Stimulated activated CD8-positive, alpha-beta memory T cell treated with anti-CD3 and anti-CD28 coated beads, Interleukin-2, amount 100 ng/mL, for 1 hour (primary cell): ENCODE measurements at places on chromosomes 13 and 19.

GRCh38 chr13:44817131-44817671 lies 172.1 kb downstream of the NUFIP1 start:
- no peak for DNase-seq

DNA sequence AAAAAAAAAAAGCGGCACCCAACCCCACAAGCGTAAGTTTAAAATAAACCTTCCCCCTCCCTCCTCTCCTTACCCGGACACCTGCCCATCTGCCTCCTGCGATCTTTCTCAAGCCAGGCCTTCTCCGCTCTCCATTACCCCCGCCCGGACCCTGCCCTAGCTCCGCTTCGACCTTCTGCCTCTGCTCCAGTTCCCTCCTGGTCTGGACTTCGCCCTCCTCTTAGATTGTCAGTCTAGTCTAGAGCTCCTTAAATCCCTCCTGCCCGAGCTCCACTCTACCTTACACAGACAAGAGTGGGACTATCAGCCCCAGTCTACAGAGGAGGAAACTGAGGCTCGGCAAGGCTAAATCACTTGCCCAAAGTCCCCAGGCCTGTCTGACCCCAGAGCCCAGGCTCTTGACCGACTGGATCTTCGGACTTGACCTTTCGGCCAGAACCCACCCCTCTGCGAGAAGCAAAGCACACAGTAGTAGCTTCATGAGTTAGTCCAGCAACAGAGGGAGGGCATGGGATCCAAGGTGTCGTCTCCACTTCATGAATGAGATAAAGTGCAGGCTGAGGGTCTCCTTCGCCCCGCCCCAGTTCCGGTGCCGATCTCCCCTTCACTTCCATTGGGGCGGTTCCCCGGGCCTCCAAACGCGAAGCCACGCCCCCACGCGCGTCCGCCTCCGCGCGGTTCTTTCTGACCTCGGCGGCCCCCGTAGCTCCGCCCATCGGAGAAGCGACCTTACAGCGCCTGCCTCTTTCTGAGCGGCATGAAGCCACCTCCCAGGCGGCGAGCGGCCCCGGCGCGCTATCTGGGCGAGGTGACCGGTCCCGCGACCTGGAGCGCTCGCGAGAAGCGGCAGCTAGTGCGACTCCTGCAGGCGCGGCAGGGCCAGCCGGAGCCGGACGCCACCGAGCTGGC lies at the start of gene SNAPC2:
Gene SNAPC2 (plus strand): TSS at position 729 of the 909 bp plus-strand sequence. CDS start 29 bp downstream, at position 758.
- DNase-seq: peak; percentile 92

- DNase-seq: no peak
Observed at GRCh38 chr13:32887617-32888016, 128.6 kb upstream of the KL start.

- DNase-seq: no peak
Observed at GRCh38 chr13:25292301-25292700, 5.0 kb upstream of the MTMR6 start.

DNA sequence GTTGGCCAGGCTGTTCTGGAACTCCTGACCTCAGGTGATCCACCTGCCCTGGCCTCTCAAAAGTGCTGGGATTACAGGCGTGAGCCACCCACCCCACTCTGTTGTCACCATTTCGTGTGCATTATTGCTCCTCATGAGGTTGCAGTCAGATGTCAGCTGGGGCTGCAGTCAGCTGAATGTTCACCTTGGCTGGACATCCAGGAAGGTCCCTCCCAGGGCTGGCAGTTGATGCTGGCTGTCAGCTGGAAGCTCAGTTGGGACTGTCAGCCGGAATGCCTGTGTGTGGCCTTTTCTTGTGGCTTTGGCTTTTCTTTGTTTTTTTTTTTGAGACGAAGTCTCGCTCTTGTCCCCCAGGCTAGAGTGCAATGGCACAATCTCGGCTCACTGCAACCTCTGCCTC lies 6.6 kb downstream of the MEGF8 start:
- DNase-seq: no peak

- no peak for DNase-seq
Observed at GRCh38 chr19:29491995-29492577, 33.7 kb upstream of the VSTM2B start.

GRCh38 chr13:93786846-93787489 lies 560.4 kb downstream of the GPC6 start:
- DNase-seq: no peak

DNA sequence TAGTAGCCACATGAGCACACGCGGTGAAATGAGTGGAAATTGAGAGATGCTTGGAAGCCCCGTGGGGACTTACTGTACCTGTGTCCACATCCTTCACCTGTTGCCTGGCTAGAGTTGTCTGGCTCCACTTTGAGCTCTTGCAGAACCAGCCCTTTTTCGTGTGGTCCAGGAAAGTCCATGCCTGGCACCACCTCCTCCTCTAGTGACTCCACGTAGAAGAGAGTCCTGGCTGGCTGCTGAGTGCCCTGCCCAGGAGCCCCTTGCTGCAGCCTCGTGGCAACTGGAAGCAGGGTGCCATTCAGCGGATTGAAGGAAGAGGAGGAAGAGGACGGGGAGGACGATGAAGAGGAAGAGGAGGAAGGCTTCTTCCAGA lies 515 bp upstream of the ATXN8OS start:
- DNase-seq: no peak

- DNase-seq: no peak
Observed at GRCh38 chr19:30253581-30253996, 118.6 kb upstream of the ZNF536 start.

DNA sequence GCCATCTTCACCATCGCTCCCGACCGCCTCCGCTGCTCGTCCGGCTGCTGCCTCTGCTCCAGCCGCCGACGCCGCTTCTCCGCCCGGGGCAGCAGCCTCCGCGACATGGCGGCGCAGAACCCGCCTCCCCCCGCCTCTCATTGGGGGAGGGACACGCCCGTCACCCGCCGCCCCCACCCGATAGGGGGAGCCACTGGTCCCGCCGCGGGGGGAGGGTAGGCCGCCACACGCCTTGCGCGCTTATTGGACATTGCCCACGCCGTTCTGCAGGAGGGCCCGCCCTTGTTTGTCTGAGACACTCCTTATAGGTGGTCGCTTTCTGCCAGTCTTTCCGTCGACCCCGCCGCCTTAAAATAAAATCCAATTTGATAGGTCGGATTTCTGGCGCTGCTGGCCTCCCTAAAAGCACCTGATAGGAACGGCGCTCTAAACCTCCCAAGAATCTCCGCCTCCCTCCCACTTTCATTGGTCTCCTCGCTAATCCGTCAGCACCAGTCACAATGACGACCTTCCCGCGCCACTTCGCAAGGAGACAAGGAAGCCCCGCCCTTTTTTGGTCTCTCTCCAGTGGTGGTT lies at the start of gene HNRNPL:
Gene HNRNPL (minus strand): TSS at position 127 of the 576 bp plus-strand sequence. CDS start 20 bp downstream, at position 107.
- peak; percentile 98 for DNase-seq

DNA sequence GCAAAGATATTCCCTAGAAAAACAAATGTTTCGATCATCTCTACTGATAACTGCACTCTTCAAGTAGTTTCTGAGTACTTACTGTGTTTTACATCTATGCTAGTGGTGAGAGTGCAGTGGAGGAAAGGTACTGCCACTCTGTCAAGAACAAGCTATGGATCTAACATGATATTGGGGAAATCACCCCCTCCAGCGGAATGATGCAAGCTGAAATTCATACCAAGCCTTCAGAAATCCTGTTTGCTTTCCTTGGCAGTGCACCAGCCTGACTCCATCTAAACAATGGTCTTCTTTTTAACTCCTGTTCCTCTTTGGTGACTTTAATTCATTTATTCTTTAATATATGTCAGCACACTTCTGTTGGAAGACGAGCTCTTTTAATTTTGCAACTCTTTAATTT lies 238.0 kb downstream of the PCDH9 start:
- DNase-seq: no peak

GRCh38 chr13:71864986-71865873 lies 1.8 kb downstream of the DACH1 start:
- no peak for DNase-seq

DNA sequence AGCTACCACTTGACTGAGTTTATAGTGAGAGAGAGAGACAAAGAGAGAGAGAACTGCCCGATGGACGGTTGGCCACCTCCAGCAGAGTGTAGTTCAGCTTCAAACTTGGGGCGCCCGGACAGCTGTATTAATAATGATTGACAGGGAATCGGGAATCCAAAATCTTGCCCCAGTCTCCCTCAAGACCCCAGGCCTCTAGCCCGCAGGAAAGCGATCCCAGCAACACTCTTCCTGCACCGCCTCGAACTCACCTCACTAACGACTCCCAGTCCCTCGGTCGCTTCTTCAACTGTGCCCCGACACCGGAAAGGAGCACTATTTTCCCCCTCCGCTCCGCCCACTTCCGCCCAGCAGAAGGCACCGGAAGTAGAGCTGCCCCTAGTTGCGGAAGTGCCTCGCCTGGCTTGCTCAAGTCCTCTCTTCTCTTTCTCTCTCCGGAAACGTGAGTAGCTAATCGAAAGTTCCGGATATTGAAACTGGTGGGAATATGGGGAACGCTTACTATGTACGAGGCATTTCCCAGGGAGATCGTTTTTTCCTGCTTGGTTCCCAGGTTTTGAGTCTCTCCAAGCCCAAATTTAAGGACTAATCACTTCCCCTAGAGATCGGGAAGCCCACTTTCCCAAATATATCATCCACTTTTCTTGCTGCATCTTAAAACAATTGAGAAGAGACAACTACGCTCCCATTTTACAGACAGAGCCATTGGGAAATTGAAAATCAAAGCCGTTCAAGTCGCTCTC lies at the start of gene NOSIP:
Gene NOSIP (minus strand): TSS at position 293 of the 743 bp plus-strand sequence. CDS start 19,865 bp downstream, outside the sequence.
- DNase-seq: peak; percentile 94

DNA sequence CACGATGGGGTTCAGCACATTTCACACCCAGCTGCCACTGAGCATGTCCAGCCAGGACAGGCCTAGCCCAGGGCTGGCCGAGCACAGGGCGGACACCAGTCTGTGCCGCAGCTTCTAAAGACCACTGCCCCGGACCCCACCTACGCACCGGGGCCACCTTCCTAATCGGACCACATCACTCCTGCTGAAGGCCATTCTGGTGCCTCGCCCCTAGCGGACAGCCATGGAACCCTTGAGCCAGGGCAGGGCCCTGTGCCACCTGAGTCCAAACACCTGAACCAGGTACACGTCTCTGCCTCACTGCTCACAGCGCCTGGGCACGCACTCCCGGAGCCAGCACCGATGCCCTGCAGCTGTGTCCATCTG lies 8.4 kb upstream of the C13orf46 start:
- DNase-seq: no peak

GRCh38 chr13:92547266-92547665 lies 679.3 kb upstream of the GPC6 start:
- no peak for DNase-seq

GRCh38 chr13:30845297-30846214 lies 60.5 kb upstream of the MEDAG start:
- DNase-seq: no peak

DNA sequence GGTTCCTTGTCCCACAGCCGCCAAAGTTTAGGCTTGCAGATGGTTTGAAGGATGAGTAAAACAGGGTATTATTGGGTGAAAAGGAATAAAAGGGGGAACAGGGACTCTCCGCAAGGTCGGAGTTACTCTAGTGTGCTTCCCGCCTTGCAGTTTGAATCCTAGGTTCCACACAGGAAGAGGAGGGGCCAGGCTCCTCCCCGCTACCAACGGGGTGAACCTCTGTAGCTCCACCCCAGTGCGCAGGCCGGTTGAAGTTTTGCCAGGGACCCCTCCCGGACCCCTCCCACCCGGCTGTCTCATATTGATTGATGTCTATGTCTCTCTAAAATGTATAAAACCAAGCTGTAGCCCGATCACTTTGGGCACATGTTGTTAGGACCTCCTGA lies 11.6 kb upstream of the GTF2F2 start:
- no peak for DNase-seq

DNA sequence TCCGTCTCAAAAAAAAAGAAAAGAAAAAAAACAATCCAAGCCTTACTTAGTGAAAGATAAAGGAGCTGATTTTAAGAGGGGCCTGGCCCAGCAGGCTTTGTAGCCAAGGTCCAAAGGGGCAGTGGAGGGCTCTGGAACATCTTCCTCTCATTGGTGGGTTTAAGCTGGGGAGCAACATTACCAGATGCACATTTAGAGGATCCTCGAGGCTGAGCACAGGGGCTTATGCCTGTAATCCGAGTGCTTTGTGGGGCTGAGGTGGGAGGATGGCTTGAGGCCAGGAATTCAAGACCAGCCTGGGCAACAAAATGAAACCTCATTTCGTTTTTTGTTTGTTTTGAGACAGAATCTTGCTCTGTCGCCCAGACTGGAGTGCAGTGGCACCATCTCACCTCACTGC lies 8.0 kb upstream of the TMEM160 start:
- DNase-seq: no peak

- DNase-seq: no peak
Observed at GRCh38 chr13:73001971-73002370, 56.8 kb upstream of the KLF5 start.

GRCh38 chr13:106423530-106423929 lies 111.9 kb downstream of the EFNB2 start:
- DNase-seq: no peak

- no peak for DNase-seq
Observed at GRCh38 chr13:81012031-81012430, 671.1 kb upstream of the SPRY2 start.

- DNase-seq: no peak
Observed at GRCh38 chr13:72960541-72960940, 98.3 kb upstream of the KLF5 start.

DNA sequence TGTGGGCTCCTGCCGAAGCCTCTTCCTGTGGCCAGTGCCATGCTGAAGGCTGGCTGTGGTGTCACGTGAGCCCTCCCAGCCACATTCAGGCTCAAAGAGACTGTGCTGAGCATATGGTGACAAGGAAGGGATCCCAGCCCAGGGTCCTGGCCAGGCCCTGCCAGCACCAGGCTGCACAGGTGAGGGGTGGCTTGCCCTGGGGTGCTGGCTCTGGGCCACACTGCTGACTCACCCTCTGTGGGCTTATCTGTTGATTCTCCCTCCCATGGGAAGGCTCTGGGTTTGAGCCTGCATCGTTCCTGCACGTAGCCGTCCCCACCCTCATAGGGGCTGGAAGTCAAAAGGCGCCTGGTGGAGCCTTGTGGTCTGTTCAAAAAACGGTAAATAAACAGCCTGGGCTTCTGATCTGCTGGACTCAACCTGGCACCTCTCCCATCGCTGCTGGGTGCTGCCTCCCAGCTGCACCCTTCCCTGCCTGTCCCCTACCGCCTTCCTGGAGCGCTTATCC lies 31.1 kb downstream of the DNM2 start:
- no peak for DNase-seq

DNA sequence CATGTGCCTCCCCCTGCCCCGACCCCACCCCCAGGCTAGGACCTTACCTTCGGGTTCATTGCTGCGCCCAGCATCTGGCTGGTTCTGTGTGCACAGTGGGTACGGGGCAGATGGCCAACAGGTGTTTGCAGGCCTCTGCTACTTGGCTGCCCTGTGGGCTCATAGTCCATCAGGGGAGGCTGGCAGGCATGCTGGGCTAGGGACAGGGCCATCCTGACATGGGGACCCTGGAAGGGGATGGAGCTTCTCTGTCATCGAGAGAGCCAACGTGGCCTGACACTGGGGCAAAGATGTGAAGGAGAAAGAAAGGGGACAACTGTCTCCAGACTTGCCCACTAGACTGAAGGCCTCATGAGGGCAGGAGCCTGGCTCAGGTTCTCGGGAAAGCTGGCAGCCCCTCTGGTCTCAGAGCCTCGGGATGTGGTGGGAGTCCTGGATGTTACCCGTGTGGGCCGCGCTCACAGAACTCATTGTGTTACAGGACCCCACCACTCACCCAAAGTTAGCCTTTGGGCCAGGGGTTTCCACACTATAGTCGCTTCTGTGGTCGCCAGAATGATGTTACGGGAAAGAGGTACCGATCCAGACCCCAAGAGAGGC lies 4.7 kb downstream of the ZNF536 start:
- no peak for DNase-seq

- no peak for DNase-seq
Observed at GRCh38 chr19:14826006-14826405, 9.0 kb downstream of the OR7A5 start.

- DNase-seq: no peak
Observed at GRCh38 chr19:33260628-33261418, 35.2 kb upstream of the SLC7A10 start.

- no peak for DNase-seq
Observed at GRCh38 chr13:42048342-42048683, at the start of gene DGKH. TSS of gene DGKH (plus strand) at chr13:42048648. CDS start at chr13:42048774, 126 bp downstream.
